ENCODE measurements at places on chromosomes 1 and 21. TPM values are rescaled to one million over a fixed set of nuclear protein-coding genes. Genes with fewer than 3 reads are reported as not detected.

Gene DIPK1A
- total RNA-seq: 8.2 TPM

Gene MEX3A
- total RNA-seq: 4.7 TPM

Gene PLA2G2F
- total RNA-seq: not detected

Gene TNFRSF9
- total RNA-seq: not detected

Gene PPOX
- total RNA-seq: 16.2 TPM

Gene OR2T35
- total RNA-seq: not detected

Gene FAM72A
- total RNA-seq: 11.9 TPM

Gene OR2L2
- not detected for total RNA-seq

DNA sequence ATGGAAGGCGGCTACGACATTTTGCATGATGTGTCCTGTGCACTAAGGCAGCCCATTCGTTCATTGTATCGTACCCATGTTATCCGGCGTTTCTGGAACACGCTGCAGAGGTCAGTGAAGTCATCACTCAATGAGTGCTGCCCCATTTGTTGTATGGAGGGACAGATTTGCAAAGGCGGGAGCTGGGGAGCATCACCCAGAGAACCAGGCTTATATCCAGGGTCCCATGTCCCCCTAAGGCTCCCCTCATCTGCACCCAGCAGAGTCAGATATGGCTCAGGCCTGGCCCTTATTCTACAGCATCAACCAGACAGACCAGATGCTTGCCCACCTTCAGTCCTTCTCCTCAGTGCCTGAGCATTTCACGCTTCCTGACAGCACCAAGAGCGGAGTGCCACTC lies 31.2 kb downstream of the SZT2 start:
- no peaks in the 10 kb centered on the region for H3K4me1 ChIP-seq
- DNase-seq: no peak
- no peak overlapping the region for H3K4me3 ChIP-seq
- H3K36me3 ChIP-seq: peaks cover 5% of the 10 kb centered on the region
- H3K27ac ChIP-seq: no peak overlapping the region
- H3K27me3 ChIP-seq: no peaks in the 10 kb centered on the region

DNA sequence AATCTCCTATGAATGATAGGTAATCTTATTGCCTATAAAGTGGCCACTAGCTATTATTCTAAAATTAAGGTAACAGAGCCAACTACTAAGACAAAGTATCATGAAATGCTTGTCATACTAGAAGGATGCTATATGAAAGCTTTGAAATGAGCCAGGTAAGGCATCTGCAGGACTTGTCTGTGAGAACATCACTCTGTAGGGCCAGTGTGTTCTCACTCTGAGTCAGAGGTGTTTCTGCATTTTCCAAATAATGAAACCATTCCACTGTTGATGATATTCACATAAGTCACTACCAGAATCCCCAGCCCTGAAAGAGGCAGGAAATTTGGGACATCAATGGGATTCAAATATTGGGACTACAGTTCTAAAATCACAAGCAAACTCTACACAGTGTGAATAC lies 25.8 kb upstream of the GBP5 start:
- no peak for DNase-seq
- H3K4me1 ChIP-seq: no peaks in the 10 kb centered on the region
- H3K27ac ChIP-seq: no peak overlapping the region
- H3K27me3 ChIP-seq: no peaks in the 10 kb centered on the region

GRCh38 chr1:202192770-202193613 lies 607 bp upstream of the LGR6 start:
- H3K4me3 ChIP-seq: no peak overlapping the region
- peaks cover 11% of the 10 kb centered on the region for H3K27me3 ChIP-seq
- H3K4me1 ChIP-seq: peaks cover 13% of the 10 kb centered on the region
- DNase-seq: peak; percentile 67

GRCh38 chr1:232650418-232650817 lies 20.5 kb upstream of the SIPA1L2 start:
- H3K27me3 ChIP-seq: no peaks in the 10 kb centered on the region
- H3K4me3 ChIP-seq: no peak overlapping the region
- H3K27ac ChIP-seq: no peak overlapping the region
- no peak for DNase-seq

DNA sequence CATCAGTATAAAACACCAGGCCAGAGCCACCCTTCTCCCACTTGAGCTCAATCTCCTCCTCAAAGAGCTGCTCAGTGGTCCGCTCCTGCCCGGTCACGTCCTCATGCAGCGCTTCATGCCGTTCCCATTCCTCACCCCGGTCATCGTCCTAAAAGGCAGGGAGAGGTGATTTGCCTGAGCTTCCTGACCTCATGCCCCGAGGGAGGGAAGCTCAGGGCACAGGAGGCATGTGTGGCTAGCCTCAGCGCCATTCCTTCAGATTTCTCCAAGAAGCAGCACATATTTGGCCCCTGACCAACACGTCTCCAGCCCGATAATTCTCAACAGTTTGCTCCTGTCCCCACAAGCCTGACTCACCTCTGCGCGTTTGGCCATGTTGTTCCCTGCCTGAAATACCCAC lies 4.2 kb upstream of the GPN2 start:
- peaks cover 16% of the 10 kb centered on the region for H3K4me1 ChIP-seq
- no peaks in the 10 kb centered on the region for H3K27me3 ChIP-seq
- peaks cover 5% of the 10 kb centered on the region for H3K36me3 ChIP-seq
- DNase-seq: no peak
- no peak overlapping the region for H3K27ac ChIP-seq
- H3K4me3 ChIP-seq: no peak overlapping the region

- no peaks in the 10 kb centered on the region for H3K4me1 ChIP-seq
- H3K36me3 ChIP-seq: no peaks in the 10 kb centered on the region
- no peak overlapping the region for H3K27ac ChIP-seq
- peaks cover 5% of the 10 kb centered on the region for H3K27me3 ChIP-seq
- no peak overlapping the region for H3K4me3 ChIP-seq
Observed at GRCh38 chr21:22573834-22574233, 1575.6 kb downstream of the NCAM2 start.

DNA sequence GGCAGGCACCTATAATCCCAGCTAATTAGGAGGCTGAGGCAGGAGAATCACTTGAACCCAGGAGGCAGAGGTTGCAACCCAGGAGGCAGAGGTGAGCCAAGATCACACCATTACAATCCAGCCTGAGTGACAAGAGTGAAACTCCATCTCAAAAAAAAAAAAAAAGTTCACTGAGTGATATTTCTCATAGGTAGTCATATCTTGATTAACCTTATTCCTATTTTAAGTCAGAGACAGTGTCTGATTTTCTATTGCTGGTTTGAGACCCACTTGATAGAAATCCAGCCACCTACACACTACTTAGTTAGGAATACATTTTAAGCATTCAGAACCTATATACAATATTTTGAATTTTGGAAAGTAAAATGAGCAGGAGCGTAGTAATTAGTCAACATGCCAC lies 357.4 kb upstream of the ADGRL2 start:
- no peak overlapping the region for H3K27ac ChIP-seq
- H3K36me3 ChIP-seq: no peaks in the 10 kb centered on the region
- H3K4me1 ChIP-seq: no peaks in the 10 kb centered on the region
- no peak for DNase-seq

GRCh38 chr1:182662121-182662890 lies 22.1 kb downstream of the RGS8 start:
- no peaks in the 10 kb centered on the region for H3K36me3 ChIP-seq
- DNase-seq: no peak
- no peak overlapping the region for H3K27ac ChIP-seq
- no peaks in the 10 kb centered on the region for H3K27me3 ChIP-seq
- no peak overlapping the region for H3K4me3 ChIP-seq
- no peaks in the 10 kb centered on the region for H3K4me1 ChIP-seq

Data from body of pancreas (tissue), 4 donors.